ENCODE measurements at places on chromosomes 6 and 20. TPM values are rescaled to one million over a fixed set of nuclear protein-coding genes. Genes with fewer than 3 reads are reported as not detected.

GRCh38 chr6:3751077-3751729 is at the start of gene PXDC1:
Gene PXDC1, minus strand, starts transcription at chr6:3751713. Its CDS starts 182 bp downstream, at chr6:3751531.
- DNase-seq = peak; percentile 75

DNA sequence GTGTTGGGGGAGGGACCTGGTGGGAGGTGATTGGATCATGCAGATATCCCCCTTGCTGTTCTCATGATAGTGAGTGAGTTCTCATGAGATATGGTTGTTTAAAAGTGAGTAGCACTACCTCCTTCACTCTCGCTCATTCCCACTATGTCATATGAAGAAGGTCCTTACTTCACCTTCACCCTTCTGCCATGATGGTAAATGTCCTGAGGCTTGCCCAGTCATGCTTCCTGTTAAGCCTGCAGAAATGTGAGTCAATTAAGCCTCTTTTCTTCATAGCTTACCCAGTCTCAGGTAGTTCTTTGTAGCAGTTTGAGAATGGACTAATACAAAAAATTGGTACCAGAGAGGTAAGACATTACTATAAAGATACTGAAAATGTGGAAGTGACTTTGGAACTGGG is 425.9 kb downstream of the HTR1B start:
- DNase-seq = no peak

The TMEM217 gene
- total RNA-seq = 1.7 TPM

- no peak for DNase-seq
Observed at GRCh38 chr6:148915810-148916209, 169.0 kb downstream of the UST start.

The CRNKL1 gene
- total RNA-seq = 22.0 TPM

All from endodermal cell (in vitro differentiated cells).